ENCODE measurements at places on chromosomes 12 and 14.
A peak's percentile ranks its signal among the peaks of the same experiment; 100 is the strongest.

- no peak for ATAC-seq
Observed at GRCh38 chr14:100837805-100838350, 12.0 kb downstream of the MEG3 start.

DNA sequence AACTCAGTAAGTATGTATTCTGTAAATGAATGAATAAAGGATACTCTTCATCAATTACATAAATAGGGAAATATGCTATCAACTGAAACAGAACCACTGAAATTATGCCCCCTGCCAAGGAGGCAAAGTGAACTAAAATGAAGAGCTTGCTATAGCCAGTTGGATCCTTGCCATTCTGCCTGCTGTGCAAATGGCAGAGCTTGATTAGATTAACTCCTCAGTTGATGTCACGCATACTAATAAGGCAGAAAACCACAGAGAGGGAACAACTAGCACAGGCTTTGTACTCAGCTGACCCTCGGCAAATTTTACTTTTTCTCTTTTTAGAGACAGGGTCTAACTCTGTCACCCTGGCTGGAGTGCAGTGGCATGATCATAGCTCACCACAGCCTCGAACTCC, 36.7 kb upstream of the FERMT2 start:
- ATAC-seq: no peak

GRCh38 chr14:89486961-89487360, 69.9 kb upstream of the FOXN3 start:
- ATAC-seq: no peak

DNA sequence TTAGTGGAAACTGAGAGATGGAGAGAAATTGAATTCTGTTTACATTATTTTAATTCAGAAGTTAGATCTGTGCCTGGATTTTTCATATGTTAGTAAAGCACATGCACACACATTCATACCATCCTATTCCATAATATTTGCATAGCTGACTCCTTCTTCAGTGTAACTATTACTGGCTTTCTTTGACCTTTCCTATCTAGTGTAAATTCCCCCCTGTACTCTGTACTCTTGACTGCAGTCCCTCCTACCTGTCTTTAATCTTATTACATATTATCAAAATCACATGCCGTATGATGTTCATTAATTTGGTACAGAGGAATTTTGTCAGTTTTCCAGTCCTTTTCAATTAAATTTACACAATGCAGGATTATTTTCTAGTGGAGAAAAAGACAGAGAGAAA, 417.0 kb upstream of the SOX5 start:
- ATAC-seq: no peak

GRCh38 chr14:54310151-54310850, 86.5 kb upstream of the CDKN3 start:
- ATAC-seq: peak; percentile 77

DNA sequence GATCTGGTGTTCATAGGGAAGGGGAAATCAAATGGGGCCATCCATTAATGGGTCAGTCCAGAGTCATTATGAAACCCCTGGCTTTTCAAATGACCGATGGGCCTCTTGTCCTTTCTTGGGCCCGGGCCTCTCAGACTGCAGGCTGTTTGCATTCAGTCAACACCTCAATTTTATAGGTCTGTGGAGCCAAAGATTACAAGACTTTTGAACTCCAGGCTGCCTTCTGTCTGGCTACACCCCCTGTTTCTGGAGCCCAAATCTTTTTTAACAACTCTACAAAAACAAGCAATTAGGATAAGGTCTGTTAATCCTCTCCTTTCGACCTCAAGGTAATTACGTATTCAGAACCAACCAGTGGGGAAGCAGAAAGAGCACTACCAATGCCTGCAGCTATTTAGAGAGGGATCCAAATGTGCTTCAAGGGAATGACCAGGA, 35.6 kb downstream of the DUSP6 start:
- no peak for ATAC-seq

DNA sequence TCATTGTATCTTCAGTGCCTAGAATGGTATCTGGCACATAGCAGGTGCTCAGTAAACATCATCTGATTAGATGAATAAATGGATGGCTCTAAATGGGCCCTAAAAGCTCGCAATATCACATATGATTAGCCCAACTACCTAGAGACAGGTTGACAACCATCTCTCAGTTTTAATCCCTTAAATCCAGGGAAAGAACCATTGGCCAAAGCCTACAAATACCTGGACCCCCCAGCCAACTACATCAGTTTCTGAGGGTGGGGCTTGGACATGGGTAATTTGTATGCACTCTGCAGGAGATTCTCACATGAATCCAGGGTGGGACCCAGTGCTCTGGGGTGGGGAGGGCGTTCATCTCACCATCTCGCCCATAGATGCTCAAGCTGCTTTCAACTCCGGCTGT, 4.8 kb upstream of the DTX1 start:
- ATAC-seq: no peak

DNA sequence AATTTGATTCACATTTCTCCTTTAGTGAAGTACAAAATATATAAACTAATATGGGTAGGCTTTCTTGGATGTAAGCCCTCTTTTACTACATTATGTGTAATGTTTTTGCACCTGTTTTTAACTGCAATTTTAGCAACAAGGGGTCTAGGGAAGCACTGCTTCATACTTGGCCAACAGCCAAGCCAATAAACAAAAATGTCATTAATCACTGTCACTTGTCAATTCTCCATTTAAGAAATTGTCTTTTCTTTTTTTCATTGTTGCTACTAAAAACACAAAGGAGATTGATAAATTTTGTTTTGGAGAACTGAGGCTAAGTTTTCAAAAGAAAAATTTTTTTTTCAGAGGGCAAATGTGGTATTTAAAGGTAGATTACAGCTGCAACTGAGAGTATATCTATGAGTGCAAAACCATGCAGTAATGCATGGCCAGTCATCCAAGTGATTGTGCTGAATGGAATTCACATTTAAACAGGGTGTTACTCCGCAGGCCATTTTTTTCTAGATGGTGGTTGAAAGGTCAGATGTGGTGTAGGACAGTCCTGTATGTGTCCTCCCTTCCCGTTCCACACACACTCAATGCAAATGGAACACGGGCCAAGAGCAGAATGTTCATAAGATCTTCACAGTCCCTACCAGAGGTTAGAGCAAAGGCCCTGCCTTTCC, 503.0 kb upstream of the LMO3 start:
- no peak for ATAC-seq

- no peak for ATAC-seq
Observed at GRCh38 chr14:72554401-72554800, 339.5 kb downstream of the DPF3 start.

DNA sequence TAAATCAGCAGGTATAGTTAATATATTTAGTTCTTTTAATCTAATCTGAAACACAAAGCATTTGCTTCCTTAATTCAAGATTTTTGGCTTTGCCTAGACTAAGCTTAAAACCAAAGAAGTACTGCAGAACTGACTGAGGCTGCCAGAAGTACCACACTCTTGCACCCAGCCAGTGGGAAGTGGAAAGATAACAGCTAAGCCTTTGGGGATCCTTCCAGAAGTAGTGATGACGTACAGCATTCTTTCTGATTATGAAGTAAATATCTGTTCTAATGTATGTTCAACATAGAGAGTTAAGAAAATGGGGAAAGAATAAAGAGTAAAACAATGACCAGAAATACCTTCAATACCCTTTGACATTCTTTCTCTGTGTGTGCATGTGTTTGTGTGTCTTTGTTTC, 19.3 kb downstream of the NTF3 start:
- no peak for ATAC-seq

GRCh38 chr14:58717211-58717610, 79.4 kb downstream of the DACT1 start:
- no peak for ATAC-seq

DNA sequence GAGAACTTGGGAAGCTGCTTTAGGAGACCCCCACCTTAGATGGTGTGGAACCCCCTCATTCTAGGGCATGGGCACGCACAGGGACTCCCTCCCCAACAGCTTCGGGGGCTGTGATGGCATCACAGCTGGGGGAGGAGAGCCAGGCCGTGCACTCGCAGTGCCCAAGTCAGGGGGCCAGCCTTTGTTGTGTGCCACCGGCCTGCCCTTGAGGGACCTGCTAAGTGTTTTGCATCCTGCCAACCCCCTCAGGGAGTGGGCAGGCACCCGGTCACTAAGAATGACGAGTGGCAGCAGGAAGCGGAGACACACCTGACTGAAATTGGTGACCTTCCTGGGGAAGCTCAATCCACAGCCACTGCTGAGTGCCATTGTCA, 334.9 kb upstream of the SFSWAP start:
- no peak for ATAC-seq

DNA sequence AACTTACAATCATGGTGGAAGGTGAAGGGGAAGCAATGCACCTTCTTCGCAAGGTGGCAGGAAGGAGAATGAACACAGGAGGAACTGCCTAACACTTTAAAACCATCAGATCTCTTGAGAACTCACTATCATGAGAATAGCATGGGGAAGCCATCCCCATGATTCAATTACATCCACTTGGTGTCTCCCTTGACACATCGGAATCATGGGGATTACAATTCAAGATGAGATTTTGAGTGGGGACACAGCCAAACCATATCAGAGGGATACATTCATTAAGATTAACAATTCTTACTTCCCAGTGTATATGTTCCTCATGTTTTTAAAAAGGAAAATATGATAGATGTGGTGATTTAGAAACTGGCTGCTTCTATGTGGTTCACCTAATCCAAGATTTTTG, 117.9 kb downstream of the PDE3A start:
- no peak for ATAC-seq

GRCh38 chr12:15253990-15254389, 32.8 kb upstream of the RERG start:
- ATAC-seq: no peak

GRCh38 chr14:27917896-27918295, 848.7 kb upstream of the FOXG1 start:
- no peak for ATAC-seq

DNA sequence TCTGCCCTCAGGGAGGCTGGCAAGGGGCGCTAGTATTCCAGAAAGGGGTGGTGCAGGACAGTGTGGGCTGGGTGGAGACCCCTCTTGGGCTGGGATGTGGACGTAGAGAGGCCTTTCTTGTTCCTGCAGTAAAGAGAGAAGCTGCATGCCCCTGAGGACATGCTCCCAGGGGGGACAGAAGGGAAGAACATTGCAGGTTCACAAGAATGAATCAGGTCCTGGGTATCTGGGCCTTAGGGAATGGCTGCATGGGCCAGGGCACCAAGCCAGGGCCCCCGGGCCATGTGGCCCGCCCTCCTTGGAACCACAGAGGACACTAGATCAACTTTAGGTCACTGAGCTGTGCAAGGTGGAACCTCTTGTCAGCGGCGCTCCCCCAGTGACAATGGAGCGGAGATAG, 51.8 kb downstream of the ZNF664 start:
- no peak for ATAC-seq

- ATAC-seq: no peak
Observed at GRCh38 chr14:100692256-100692655, 34.4 kb upstream of the DLK1 start.

DNA sequence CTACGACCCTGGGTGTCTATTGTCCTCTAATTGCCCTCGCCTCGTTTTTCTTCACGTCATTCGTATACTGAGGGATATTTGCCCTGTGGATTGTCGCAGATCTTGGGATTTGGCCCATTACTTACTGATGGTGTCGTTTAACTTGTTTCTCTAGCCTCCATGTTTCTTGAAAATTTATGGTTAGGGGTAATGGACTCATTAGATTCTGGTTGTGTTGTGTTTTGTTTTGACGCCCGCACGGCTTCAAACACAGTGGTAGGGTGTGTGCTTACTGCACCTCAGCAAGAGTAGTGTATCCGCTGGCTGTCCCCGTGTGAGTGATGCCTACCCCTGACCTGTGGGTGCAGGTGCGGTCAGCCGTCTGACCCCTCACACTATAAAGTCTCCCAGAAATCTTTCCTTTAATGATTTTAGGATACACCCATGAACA, 874 bp upstream of the RNU6-8 start:
- peak; percentile 19 for ATAC-seq

- no peak for ATAC-seq
Observed at GRCh38 chr12:88946372-88946997, 366.2 kb upstream of the KITLG start.

DNA sequence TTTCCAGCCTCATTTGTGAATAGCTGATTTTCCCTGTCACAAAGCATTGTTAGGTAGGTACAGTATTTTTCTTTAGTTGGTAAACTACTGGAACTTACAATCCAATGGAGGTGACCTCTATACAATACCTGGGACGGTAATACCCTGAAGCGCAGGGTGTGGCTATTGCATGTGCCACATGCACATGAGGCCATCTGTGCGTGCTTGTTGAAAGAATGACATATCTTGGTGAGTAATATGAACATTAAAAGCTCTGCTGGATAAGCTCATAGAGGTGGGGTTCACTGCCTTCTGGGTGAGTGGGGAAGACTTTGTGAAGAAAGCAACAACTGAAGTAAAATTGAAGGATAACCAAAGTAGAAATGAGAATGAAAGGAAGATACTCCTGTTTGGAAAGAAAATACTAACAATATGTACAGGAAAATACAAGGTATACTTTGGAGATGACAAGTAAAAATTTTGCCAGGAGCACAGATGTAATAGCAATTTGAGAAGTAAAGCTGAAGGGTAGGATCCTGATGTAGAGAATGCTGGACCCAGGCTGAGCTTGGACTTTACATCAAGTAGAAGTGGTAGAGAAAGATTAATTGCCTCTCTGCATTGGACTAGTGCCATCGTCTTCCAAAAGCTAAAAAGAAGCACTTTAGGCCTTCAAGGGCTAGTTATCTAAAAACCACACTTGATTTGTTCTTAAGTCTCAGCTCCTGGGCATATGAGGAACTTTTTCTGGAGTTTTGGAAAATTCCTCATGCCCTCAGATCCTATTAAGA, 97.1 kb downstream of the SLC38A6 start:
- ATAC-seq: peak; percentile 86

DNA sequence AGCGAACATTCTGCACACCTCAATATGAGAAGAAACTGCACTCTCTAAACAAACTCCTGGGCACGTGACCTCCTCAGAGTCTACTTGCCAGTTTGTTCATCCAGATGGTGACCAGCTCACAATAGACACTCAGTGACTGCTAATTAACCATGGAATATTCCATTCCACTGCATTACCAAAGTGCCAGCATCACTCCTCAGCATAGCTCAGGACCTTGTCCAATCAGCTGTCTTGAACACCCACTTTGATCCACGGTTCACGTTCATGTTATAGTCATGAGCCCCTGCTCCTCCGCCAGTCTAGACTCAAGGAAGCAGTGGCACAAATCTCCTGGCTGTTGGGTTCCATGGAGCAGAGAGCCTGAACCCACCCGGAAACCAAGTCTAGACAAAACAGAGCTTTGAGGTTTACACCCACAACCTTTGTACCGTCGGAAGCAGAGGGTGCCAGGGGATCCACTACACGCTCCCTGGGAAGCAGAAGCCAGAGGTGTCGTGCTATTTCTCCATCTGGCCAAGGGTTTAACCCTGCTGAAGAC, 285.3 kb downstream of the ZFP36L1 start:
- no peak for ATAC-seq

DNA sequence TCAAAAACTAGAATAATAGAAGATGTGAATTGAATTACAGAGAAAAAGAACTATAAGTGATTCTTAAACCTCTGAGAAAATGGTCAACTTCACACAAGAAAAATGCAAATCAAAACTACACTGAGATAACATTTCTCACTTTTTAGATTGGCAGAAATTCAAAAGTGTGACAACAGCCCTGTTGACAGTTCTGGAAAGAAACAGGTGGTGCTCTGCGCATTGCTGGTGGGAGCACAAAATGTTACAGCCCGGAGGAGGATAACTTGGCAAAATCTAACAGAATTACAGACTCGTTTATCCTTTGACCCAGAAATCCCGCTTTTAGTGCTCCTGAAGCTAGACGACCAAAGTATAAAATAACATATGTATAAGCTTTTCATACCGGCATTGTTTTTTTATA, 222.5 kb upstream of the CNTN1 start:
- ATAC-seq: no peak

GRCh38 chr12:127044836-127045235, 1222.1 kb upstream of the TMEM132C start:
- no peak for ATAC-seq
